ENCODE measurements at places on chromosomes 3 and 15.
A peak's percentile ranks its signal among the peaks of the same experiment; 100 is the strongest.

GRCh38 chr15:69624816-69625215 lies 172.2 kb downstream of the RPLP1 start:
- DNase-seq: no peak

GRCh38 chr15:47409600-47409999 lies 307.7 kb upstream of the SEMA6D start:
- DNase-seq: no peak

GRCh38 chr15:76483018-76483417 lies 146.4 kb downstream of the ISL2 start:
- DNase-seq: no peak

- DNase-seq: peak; percentile 90
Observed at GRCh38 chr15:90680371-90680935, 36.7 kb upstream of the BLM start.

- no peak for DNase-seq
Observed at GRCh38 chr15:68566377-68566954, 12.3 kb upstream of the CORO2B start.

DNA sequence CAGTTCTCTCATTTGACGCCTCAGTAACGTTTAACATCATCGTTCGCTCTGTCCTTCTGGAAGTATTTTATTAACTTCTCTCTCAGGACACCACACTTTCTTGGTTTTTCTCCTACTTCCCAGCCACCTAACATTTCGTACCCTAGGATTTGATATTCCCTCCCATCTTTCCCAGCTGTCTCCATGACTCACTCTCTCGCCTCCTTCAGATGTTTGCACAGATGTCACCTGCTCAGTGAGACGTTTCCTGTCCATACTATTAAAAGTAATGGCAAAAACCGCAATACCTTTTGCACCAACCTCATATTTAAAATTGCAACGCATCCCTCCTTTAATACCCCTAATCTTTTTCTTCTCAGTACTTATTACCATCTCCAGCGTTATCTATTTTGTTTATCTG lies 62.1 kb upstream of the SPRED1 start:
- DNase-seq: no peak

GRCh38 chr15:79082363-79083070 lies 8.1 kb downstream of the RASGRF1 start:
- no peak for DNase-seq

DNA sequence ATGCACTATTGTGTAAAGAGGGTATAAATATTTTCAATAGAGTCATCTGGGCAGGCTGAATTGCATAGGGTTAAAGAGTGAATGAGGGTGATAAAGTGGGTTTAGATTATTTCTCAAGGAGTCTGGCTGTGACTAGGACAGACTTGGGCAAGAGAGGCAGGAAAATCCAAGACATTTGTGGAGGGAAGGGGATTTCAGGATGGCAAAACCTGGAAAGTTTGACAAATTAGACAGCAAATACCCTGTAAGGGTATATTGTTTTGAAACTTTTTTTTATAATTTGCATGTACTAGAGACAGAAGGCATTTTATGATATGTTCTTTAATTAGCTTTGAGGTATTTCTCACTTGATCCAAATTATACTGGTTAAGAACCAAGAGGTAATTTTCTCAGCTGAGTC lies 17.1 kb downstream of the HGD start:
- no peak for DNase-seq

- DNase-seq: no peak
Observed at GRCh38 chr3:104437891-104438290, 928.8 kb upstream of the ALCAM start.

GRCh38 chr3:55128225-55128823 lies 200.5 kb upstream of the LRTM1 start:
- DNase-seq: peak; percentile 91

GRCh38 chr3:194342861-194343560 lies 8.1 kb downstream of the CPN2 start:
- peak; percentile 18 for DNase-seq

Measured in foreskin fibroblast (primary cell).